ENCODE measurements at places on chromosomes 3 and 15.
A peak's percentile ranks its signal among the peaks of the same experiment; 100 is the strongest.

DNA sequence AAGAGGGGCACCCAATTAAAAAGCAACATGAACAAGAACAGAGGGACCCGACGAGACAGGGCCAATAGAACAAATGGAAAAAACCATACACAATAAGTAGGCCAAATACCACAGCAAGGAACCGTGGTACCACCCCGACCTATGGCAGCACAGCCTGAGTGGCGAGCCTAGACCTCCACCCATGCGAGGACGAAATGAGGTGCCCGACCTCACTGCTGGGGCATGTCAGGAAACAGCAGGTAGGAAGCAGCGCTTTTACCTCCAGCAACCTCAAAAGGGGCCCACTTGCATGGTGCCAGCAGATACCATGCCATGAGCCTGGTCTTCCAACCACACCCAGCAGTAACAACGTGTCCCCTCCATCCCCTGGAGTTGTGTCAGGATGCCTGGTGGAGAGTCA, 77.9 kb downstream of the PCSK6 start:
- no peak for DNase-seq

DNA sequence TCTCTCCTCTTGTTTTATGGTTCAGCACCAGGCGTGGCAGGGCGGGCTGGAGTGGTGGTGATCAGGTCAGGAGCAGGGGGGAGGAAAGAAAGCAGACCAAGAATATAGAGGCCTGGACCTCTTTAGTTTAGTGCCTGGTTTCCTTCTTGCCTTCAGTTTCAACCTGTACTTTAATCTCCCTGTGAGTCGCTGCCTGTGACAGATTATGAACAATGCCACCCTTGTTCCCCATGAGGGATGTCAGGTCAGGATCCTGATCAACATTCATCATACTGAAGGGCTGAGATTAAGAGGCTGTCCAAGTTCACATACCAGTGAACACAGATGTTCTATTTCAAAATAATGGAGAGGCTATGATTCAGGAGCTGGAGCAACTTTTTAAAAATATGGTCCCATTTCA, 11.4 kb downstream of the ENTPD3 start:
- no peak for DNase-seq

DNA sequence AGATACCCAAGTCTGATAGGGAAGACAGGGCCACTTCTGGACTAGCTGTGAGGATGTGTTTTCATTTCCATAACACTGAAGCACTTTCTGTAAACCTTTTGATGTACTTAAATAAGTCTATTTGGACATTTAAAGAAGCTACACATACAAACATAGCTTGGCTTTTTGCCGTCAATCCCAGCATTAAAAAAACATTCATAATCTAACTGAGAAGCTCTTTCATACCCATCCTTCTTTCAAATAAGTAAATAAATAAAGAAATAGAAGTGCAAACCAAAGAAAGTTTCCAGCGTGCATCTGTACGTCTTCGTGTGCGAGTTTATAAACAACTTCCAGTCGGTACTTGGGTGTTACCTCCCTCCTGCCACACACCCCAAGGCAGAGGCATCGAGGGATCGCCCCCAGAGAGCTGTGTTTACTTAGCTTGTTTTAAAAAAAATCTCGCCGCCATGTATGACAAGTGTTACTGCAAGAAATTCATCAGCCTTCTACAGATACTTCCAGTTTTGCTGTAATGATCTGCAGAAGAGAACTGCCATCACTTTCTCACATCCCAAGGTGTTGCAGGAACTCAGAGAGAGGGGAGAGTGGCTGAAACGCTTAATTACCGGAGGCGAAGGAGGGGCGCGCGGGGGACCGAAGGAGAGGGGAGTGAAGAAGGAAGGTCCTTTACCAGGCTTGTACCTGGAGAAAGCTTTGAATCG, 9.0 kb upstream of the MEIS2 start:
- no peak for DNase-seq

GRCh38 chr3:13072600-13073325, 466 bp downstream of the IQSEC1 start:
- DNase-seq = no peak

DNA sequence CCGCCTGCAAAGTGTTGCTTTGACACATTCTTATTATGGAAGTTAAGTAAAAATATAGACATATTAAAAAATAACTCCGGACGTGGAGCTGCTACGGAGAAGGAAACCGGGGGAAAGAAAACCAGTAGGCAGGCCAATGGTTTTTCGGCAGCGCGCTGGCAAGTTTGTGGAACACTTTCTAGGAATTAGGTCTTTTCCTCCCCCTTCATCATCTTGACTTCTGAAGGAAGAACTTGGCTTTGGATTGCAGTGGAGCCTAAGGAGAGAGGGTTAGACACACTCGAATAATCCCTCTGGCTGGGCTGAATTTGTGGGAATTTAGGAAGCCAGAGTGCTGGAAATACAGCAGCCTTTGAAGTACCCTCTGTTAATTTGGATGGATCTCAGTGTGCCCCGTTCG, 317 bp downstream of the ROBO2 start:
- no peak for DNase-seq

- peak; percentile 96 for DNase-seq
Observed at GRCh38 chr3:121998030-121998580, 23.9 kb downstream of the ILDR1 start.

- DNase-seq = no peak
Observed at GRCh38 chr3:90132197-90132596, 1024.8 kb downstream of the EPHA3 start.

GRCh38 chr3:39208463-39209055, 16.2 kb upstream of the XIRP1 start:
- DNase-seq = peak; percentile 73

- no peak for DNase-seq
Observed at GRCh38 chr3:121483290-121483689, 62.5 kb downstream of the POLQ start.

GRCh38 chr3:119779731-119780383, 2.0 kb upstream of the NR1I2 start:
- DNase-seq = no peak

DNA sequence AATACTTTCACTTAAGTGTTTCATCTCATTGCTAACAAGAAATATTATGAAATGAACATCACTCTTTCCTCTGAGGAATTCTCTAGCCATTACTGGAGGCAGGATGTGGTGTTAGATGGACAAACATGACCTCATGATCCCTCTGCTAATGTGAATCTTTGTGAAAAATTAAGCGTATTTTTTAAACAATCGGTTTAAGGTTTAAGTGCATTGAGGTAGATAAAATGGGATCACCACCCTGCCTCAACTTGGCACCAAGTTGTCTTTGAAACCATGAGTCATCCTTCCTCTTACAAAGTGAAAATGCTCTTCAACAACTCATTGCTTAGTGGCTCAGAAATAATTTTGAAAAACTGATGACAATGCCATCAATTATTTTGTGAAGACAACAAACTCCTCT, 76.0 kb upstream of the DCBLD2 start:
- no peak for DNase-seq

DNA sequence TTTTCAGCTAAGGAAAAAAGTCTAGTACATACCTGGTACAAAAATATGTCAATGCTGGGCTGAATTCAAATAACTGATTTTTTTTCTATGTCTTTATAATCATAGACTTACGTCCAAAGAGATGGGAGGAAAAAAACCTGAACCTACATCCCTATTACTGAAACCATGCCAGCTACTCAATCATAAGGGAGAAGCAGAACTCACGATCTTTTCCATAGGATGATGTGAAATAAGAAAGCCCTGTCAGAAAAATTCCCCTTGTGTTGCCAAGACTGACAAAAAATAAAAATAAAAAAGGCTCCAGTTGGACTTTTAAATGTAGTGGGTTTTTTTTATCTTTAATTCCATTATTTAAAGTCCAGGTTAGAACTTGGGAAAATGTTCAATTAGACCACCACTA, 3.3 kb downstream of the MSL2 start:
- DNase-seq = peak; percentile 49

GRCh38 chr3:25454005-25454927, 26.2 kb downstream of the RARB start:
- DNase-seq = no peak

GRCh38 chr3:108847187-108847586, 24.6 kb downstream of the TRAT1 start:
- DNase-seq = no peak

DNA sequence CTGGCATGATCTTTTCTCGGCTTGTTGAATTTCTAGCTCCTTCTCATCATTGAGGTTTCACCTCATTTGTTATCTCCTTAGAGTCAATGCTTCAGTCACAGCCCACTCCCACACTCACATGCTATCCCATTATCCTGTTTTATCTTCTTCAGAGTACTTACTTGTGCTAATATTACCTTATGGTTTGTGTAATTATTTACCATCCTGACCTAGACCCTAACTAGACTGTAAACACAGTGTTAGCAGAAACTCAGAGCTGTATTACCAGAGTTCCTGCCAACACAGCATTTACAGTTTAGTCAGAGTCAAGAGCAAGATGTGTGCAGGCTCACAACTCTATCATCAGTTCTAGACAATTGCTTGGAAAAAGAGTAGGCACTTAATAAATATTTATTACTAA, 144.7 kb downstream of the OTOL1 start:
- DNase-seq = no peak

DNA sequence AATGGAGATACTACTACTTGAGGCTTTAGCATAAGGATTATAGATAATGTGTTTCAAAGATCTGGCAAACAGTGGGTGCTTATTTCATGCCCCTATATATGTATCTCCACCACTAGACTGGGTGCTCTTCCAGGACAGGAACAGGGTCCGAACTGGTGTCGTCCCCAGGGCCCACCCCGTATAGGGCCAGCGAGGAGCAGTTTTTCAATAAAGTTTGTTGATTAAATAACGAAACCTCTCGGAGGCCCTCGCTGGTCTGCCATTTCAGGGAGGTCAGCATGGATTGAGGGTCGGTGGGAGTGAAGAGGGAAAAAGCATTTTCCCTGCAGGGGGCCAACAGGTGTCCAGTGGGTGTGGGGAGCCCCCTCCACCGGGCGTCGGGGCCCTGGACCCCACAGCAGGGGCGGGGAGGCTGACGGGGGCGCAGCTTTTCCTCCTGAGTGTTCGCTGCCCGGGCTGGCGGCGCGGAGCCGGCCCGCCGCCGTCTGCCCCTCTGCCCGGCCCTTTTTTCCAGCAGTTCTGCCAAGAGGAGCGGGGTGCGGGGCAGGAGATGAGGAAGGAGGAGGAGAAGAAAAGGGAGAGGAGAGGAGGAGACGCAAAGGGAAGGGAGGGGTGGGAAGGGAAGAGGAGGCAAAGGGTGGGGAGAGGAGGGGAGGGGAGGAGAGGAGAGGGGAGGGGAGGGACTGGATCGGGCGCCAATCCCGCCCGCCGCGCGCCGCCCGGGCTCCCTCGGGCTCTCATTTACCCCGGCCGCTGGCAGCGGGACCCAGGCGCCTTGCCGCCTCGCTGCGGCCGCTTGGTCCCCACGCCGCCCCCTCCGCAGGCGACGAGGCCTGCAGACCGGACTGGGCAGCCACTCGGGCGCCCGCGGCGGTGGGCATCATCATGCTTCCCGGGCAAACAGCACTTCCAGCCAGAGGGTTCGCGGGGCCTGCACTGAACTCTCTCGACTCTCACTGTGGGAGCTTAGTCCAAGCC, 66.3 kb downstream of the ISG20 start:
- no peak for DNase-seq

GRCh38 chr15:33292717-33293307, 18.0 kb upstream of the RYR3 start:
- DNase-seq = peak; percentile 56

DNA sequence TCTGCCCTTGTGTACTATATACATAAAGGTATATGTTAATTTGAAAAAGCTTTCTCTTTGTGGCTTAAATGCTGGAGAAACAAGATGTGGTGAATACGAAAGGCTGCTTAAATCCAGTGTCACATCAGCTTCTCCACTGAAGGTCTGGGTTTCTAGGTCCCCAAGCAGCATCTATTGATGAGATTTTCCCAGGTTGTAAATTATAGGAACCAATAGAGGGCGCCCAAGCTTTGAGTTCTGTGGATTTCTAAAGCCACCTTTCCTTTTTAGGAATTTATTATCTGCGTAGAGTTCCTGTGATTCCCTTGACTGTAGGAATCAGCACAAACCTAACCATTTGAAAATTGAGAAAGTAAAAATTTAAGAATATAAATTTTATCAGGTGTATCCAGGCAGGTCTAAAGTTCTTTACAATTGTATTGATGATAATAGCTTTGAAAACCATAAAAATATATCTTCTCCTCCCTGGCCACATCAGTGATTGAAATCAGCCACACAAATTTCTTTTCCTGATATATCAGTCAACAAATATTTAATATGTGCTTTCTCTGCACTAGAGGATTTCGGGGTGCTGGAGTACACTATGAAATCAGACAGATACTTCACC, 88.3 kb upstream of the ADAMTSL3 start:
- peak; percentile 4 for DNase-seq

DNA sequence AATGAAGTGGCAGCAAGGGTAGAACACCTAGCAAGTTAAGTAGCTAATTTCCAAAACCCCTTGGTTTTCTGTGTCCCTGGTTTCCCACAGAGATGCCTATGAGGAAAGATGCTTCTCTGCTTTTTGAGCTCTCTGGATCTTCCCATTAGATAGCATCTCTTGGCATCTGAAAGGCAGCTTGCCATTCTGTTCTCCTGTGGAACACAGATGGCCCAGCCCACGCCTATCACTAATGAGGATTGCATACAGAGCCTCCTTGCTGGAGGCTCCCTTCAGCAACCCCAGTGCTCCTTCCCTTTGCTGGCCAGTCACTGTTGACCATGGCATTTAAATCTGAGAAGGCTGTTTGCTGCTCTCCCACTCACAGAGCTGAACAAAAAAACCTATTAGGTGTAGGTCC, 34.4 kb upstream of the ETV5 start:
- DNase-seq = no peak

DNA sequence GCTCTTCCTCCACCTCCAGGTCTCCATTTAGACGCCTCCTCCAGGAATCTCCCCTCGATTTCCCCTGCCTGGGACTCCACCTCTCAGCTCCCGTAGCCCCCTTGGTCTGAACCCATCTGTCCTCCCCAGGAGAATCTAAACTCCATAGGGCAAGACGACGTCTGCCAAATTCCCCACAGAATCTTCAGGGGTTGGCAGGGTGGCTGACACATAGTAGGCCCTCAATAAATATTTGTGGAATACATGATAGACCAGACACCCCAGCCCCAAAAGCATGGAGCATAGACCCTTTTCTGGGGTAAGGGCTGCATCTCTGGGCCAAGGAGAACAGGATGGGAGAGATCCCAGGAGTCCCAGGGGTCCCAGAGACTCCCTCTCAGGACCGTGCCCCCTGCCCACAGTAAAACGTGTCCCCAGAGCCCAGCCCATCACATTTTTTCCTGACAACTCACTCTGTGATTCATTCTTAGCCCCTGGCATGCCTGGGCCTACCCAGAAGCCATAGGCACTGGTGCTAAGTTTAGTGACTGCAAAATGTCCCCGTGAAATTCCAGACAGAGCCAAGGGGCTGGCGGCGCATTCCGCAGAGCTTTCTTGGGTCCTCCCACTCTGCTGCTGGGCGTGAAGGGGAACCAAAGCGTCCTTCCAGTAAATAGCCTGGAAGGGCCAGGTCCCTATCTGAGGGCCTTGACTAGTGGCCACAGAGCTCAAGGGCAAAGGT, 78.0 kb upstream of the SLC6A6 start:
- DNase-seq = no peak
